ENCODE measurements at places on chromosomes 4 and X. TPM values are rescaled to one million over a fixed set of nuclear protein-coding genes. Genes with fewer than 3 reads are reported as not detected.

GRCh38 chr4:88033309-88033708 is 25.9 kb downstream of the PKD2 start:
- peak; percentile 22 for DNase-seq

GRCh38 chr4:111789901-111790640 is 355.2 kb upstream of the FAM241A start:
- DNase-seq = no peak

DNA sequence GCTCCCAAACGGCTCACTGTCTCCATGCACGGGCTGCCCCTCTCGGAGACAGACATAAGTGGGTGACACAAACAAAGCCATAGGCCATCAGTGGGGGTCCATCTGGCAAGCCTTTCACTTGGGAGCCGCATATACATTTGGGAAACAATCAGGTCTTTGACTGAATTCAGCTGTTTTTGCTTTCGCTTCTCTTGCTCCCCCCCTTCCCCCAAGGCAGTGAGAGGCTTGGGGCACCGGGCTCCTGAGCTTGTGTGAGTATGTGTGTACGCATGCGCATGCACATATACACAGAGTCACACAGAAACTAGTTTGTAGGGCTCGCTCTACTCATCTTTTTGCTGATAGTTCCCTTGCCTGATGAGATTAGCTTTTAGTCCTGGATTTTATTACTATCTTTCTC is 284.4 kb downstream of the AFF2 start:
- peak; percentile 11 for DNase-seq

The PALLD gene
- total RNA-seq = 20.8 TPM

The FRAS1 gene
- total RNA-seq = 78.1 TPM

DNA sequence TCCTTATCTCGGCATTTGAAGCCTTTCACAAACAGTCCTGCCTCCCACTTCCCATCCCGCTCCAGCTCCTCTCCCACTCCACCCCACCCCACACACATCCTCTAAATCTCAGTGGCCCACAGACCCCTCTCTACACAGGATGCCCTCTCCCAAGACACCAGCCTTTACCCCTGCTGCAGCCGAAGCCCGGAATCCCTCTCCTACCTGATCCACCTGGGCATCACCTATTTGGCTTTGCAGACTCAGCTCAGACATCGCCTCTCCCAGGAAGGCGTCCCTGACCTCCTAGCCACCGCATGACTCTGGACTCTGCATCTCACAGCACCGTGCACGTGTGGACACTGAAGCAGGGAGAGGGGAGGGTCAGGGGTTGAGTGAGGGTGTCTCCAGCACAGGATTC is 11.5 kb downstream of the PPP2R2C start:
- no peak for DNase-seq

DNA sequence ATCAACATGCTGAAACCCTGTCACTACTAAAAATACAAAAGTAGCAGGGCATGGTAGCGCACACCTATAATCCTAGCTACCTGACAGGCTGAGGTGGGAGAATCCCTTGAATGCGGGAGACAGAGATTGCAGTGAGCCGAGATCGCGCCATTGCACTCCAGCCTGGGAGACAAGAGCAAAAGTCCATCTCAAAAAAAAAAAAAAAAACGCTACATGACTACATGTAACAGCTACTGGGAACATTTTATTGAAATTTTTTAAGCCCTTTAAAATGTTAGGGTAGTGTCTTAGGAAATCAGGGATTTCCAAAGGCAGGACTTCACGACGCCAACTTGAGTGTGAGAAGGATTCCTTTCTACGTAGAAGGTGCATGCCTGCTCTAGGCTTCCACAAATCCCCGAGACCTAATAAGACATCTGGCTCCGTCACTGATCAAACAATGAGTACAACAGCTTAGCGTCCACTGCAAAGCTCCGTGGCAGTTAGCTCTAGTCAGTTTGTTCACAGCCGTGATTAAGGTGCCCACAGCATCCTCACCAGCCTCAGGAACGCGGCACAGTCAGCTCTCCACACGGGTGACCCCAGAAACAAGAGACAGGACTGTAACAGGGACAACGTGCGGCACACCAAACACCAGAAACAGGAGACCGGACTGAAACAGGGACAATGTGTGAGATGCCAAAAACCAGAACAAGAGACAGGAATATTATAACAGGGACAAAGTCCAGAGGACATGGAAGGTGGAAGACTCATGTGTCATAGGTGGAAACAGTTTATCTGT is 33.7 kb downstream of the DHRSX start:
- no peak for DNase-seq

The ATOH1 gene
- 0.61 TPM for total RNA-seq

- DNase-seq = no peak
These were observed 99.9 kb upstream of the RAPGEF2 start for GRCh38 chr4:159002950-159003349.

DNA sequence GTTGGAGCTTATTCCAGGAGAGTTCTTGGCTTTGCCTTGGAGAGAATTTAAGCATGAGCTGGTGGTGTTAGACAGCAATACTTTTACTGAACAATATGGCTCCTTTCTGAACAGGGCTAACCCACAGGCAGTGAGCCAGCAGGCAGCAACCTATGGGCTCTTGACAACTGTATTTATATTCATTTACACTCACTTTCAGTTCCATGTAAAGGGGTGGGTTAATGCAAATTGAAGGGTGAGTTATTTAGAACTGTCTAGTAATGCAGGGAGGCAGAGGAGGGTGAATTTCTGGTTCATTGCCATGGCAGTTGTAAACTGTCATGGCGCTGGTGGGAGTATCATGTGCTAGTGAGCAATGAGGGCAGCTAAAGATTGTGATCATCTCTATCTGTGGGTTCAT is 15.7 kb downstream of the FOXR2 start:
- DNase-seq = no peak

- DNase-seq = no peak
These were observed 47.9 kb downstream of the JADE3 start for GRCh38 chrX:46959985-46960700.

DNA sequence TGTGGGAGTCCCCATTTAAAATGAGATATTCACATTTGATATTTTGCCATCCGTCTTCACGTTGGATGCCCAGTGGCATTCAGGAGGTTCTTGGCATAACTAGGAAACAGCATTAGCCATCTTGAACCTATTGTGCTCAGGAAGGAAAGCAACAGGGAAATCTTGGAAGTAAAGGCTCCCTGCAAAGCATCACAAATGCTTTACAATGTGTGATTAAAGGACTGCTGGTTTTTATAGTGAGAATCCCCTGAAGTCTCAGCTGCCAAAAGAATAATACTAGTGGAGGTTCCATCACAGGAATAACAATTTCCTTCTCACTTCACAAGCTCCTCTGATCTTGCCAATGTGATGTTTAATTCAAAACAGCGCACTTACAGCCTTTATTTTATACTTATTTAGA is 49.7 kb upstream of the NPNT start:
- DNase-seq = no peak

- DNase-seq = no peak
These were observed 37.9 kb upstream of the MXRA5 start for GRCh38 chrX:3384327-3384726.

DNA sequence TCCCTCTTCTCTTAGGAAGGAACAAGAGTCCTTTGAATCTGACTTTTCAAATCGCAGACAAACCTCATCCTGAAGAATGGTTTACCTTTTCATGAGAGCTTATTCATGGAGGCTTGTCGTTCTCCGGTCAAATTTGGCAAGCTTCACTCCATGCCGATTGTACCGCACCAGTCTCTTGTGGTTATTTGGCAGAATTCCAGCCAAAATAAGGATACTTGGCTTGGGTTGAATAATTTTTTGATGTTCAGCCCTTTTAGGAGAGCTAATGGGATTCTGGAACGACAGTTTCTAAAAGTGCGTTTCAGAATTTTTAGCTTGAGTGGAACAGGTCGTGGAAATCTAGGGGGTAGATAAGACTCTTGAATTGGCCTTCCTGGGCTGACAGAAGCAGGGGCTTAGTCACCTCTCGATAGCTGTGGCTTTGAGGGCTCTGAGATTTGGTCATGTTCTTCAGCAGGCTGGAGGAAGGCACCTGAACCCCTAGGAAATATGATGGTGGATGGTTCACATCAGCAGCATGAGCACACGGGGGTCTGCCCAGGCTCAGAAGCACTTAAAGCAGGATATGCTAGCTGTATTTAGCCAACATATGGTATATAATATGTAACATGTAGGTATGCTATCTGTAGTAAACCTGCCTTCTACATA is 1.5 kb downstream of the KLHL2 start:
- no peak for DNase-seq

GRCh38 chr4:38926896-38927295 is 59.3 kb downstream of the FAM114A1 start:
- no peak for DNase-seq

The ERVMER34-1 gene
- 14.6 TPM for total RNA-seq

The H2BW2 gene
- total RNA-seq = 0.15 TPM

The SNX12 gene
- total RNA-seq = 79.6 TPM

The XAGE1A gene
- total RNA-seq = not detected

The PNMA6F gene
- total RNA-seq = 0.13 TPM

GRCh38 chr4:623914-624566 is 1.3 kb upstream of the PDE6B start:
- DNase-seq = peak; percentile 8

DNA sequence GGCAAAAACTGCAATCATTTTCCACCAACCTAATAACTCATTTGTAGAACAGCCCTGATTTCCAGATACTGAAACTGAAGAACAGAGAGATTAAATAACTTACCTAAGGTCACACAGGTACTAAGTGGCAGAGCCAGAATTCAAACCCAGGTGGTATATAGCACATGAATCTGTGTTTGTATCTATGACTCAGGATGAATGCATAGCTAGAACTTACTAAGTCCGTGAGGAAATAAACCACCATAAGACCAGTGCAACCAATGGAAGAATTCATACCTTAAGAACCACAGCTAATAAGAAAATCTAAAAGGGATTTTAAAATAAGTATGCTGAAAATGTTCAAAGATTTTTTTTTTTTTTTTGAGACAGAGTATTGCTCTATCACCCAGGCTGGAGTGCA is 1.5 kb upstream of the PLAC1 start:
- no peak for DNase-seq

DNA sequence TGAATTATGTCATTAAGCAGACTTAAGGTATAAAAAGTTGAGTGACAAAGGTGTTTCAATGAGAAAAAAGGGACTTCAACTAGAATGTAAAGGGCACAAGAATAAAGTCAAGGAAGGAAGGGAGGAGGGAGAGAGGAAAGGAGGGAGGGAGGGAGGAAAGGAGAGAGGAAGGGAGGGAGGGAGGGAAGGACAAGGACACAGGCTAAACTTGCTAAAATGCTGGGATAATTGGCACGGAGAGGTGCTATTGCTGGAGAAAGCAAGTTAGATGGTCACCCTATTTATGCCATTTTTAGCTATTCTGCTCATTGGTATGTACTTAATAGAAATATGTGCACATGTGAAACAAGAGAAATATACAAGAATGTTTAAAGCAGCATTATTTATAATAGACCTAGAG is 44.9 kb upstream of the SPP1 start:
- no peak for DNase-seq
